Adrenal gland (tissue), 19 donors: ENCODE measurements at places on chromosomes 4 and X.
A peak's percentile ranks its signal among the peaks of the same experiment; 100 is the strongest.

DNA sequence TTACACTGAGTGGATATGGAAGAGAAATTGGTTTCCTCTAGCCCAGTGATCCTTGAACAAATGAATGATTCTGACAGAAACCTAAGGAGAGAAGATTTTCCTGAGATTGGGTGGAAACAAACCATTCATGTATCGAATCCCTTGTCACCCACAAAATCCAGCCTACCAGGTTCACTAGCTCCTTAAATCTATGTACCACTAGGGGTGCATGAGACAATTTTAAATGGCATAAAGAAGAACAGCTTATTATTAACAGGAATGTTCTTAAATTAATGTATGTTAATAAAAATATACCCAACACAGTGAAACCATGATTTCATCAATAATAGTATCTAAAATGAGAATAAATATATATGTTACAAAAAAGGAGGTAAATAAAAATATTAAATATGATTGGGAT lies 118.4 kb upstream of the LNX1 start:
- no peak for DNase-seq

- DNase-seq: no peak
Observed at GRCh38 chrX:69119122-69119521, 46.1 kb downstream of the PJA1 start.

- no peak for DNase-seq
Observed at GRCh38 chrX:30343206-30343605, 34.0 kb upstream of the NR0B1 start.

- no peak for DNase-seq
Observed at GRCh38 chr4:159980826-159981468, 878.1 kb downstream of the RAPGEF2 start.

DNA sequence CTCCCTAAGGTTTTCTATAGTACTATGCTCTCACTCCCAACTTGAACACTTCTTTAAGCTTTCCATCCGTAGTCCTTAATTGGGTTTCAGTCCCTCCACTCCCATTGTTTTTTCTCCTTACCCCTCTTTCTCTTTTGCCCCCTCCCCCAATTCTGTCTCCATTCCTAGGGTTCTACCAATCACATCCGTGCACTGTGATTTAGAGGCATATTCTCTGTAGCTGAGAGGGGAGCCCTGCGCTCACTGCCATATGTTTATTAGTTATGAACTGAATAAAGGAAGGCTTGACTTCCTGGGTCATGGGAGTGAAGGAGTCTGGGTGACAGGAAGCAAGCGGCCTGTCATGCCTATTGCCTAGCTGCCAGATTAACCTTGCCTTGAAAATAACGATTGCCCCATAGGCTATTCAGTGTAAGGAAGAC lies 471 bp downstream of the MCTS1 start:
- peak; percentile 42 for DNase-seq
